ENCODE measurements at places on chromosomes 4 and X.

DNA sequence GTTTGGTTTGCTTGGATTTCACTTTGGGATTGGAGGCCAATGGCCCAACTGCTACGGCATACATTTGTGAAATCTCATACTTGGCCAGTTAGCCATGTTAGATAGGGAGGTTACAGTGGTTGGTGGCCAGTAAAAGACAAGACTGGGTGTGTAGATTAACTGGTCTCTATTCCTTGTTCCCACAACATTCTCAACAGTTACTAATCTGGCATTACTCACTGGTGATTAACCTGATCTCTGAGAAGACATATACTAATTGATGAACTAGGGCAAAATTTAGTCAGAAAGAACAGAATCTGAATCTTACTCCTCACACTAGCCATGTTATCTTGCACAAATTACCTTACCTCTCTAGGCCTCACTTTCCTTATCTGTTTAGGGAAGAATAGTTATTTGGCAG lies 33.4 kb downstream of the GATB start:
- no peaks in the 10 kb centered on the region for H3K27me3 ChIP-seq
- no peak for DNase-seq
- peaks cover 3% of the 10 kb centered on the region for H3K4me1 ChIP-seq
- H3K27ac ChIP-seq, result no peak overlapping the region
- H3K4me3 ChIP-seq, result no peak overlapping the region

- H3K36me3 ChIP-seq, result no peaks in the 10 kb centered on the region
- no peaks in the 10 kb centered on the region for H3K4me1 ChIP-seq
- DNase-seq, result no peak
- peaks cover 5% of the 10 kb centered on the region for H3K27me3 ChIP-seq
- no peak overlapping the region for H3K27ac ChIP-seq
Observed at GRCh38 chr4:78480286-78480685, 71.3 kb upstream of the ANXA3 start.

DNA sequence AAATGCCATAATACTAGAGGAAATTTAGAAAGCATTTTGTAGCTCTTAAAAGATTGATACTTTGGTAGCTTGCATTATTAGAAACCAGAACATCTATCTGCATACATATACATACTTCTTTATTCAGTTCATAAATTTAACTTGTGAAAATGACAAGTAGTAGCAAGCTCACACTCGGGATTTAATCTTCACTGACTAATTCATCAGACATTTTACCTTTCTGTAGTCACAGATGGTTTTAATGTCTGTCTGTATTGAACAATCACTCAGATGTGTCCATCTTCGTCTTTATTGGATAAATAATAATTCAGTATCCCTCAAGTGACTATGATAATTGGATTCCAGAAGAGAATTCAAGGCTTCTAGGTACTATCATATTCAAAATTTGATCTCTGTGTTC lies 232.3 kb downstream of the TENM3 start:
- H3K36me3 ChIP-seq, result no peaks in the 10 kb centered on the region
- peaks cover 2% of the 10 kb centered on the region for H3K27me3 ChIP-seq
- no peak overlapping the region for H3K27ac ChIP-seq
- no peak for DNase-seq

DNA sequence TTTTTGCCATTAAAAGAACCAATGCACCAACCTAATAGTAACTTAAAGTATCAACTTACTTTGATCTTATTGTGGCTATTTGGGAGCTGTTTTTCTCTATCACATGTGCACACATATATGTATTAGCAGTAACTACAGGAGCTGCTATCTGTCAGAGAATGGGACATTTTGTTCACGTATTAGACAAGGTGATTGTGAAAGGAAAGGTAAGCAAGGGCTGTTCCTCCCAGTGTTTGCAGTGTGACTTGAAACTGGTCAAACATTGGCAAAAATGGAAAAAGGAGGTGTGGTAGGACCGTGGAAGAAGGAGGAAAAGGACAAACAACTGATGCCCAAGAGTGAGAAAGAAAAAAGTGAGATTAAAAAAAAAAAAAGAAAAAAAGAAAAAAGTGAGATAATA lies 43.1 kb upstream of the KLHL2 start:
- peaks cover 8% of the 10 kb centered on the region for H3K27me3 ChIP-seq
- no peak for DNase-seq
- H3K36me3 ChIP-seq, result no peaks in the 10 kb centered on the region
- H3K27ac ChIP-seq, result no peak overlapping the region
- H3K4me1 ChIP-seq, result no peaks in the 10 kb centered on the region

DNA sequence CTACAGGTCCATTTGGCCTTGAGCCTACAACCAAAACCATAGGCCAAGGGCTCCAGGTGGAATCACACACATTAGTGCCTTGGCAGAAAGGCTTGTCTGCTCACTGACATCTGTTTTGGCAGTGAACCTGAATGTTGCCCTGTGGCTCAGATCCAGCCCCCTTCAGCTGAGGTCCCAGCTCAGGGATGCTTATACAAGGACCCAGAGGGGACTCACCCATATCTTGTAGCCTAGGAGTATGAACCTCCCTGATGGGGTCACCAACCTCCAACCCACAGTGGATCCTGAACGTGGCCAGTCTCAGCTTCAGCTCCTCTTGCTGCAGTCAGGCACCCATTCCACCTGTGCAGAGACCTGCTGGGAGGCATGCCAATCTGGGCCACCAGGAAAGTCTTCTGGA lies 50.8 kb upstream of the HMX1 start:
- H3K36me3 ChIP-seq, result no peaks in the 10 kb centered on the region
- H3K4me1 ChIP-seq, result no peaks in the 10 kb centered on the region
- H3K27me3 ChIP-seq, result no peaks in the 10 kb centered on the region
- H3K4me3 ChIP-seq, result no peak overlapping the region
- DNase-seq, result peak; percentile 37

DNA sequence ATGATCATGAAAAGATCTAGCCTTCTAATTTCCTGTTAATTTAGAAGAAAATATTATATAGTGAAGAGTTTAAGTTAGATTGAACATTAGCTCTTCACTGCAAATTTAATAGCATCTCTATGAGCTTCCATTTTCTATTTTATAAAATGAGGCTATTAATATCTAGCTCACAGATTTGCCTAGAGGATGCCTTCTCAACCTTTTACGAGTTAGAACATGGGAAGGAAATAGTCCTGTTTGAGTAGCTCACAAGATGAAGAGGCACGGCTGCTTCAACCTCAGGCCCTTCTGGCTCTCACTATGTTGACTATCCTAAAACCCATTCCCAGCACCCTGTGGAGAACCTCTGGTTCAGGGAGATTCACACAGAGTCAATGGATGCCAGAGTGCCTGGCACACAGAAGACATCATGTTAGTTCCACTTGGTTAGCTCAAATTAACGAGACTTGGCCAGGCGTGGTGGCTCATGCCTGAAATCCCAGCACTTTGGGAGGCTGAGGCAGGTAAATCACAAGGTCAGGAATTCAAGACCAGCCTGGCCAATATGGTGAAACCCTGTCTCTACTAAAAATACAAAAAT lies 97.9 kb upstream of the GUCY1A1 start:
- peaks cover 3% of the 10 kb centered on the region for H3K4me1 ChIP-seq
- H3K36me3 ChIP-seq, result no peaks in the 10 kb centered on the region
- H3K27me3 ChIP-seq, result peaks cover 3% of the 10 kb centered on the region
- no peak overlapping the region for H3K27ac ChIP-seq
- no peak overlapping the region for H3K4me3 ChIP-seq
- no peak for DNase-seq

GRCh38 chr4:5292101-5292500 lies 240.8 kb downstream of the STK32B start:
- no peaks in the 10 kb centered on the region for H3K4me1 ChIP-seq
- H3K27ac ChIP-seq, result no peak overlapping the region
- no peaks in the 10 kb centered on the region for H3K27me3 ChIP-seq
- no peak for DNase-seq
- H3K4me3 ChIP-seq, result no peak overlapping the region

DNA sequence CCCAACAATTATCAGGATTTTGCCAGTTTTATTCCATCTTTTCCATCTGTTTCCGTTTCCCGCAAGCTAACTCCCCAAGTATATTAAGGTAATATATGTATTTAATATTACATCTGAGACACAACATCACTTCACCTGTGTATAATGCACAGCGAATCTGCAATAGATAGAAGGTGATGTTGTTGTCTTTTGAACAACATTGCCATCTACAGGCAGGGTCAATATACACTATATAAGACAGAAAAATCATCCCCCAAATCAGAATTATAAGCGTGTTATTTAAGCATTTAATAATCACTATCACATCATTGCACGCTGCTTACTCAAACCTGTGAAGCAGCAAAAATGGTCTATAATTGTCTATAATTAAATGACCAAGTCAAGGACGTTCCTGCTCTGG lies 1115.5 kb downstream of the NLGN4X start:
- no peak overlapping the region for H3K4me3 ChIP-seq
- no peak overlapping the region for H3K27ac ChIP-seq
- H3K4me1 ChIP-seq, result no peaks in the 10 kb centered on the region
- H3K27me3 ChIP-seq, result no peaks in the 10 kb centered on the region
- no peaks in the 10 kb centered on the region for H3K36me3 ChIP-seq

DNA sequence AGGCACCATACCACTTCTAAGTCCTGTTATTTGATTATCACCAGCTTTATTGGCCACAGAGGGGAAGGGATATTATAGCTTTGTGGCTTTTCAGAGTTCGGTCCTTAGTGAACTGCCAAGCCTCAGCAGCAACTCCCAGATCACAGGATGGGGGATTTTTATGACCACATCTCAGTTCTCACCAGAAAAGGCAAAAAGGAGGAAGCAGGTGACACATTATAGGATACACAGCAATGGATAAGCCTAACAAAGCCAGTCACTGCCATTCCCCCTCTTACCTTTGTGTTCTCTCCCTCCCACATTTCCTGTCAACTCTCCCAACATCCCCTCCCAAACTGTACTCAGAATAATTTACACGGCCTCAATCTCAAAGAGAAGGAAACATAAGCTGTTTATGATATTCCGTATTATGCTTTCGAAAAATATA lies 142.8 kb downstream of the MGST2 start:
- H3K27me3 ChIP-seq, result peaks cover 7% of the 10 kb centered on the region
- no peaks in the 10 kb centered on the region for H3K36me3 ChIP-seq
- DNase-seq, result no peak

- H3K27me3 ChIP-seq, result peaks cover 36% of the 10 kb centered on the region
- H3K4me1 ChIP-seq, result no peaks in the 10 kb centered on the region
- no peaks in the 10 kb centered on the region for H3K36me3 ChIP-seq
- no peak for DNase-seq
Observed at GRCh38 chr4:27081675-27082586, 221.3 kb downstream of the STIM2 start.

DNA sequence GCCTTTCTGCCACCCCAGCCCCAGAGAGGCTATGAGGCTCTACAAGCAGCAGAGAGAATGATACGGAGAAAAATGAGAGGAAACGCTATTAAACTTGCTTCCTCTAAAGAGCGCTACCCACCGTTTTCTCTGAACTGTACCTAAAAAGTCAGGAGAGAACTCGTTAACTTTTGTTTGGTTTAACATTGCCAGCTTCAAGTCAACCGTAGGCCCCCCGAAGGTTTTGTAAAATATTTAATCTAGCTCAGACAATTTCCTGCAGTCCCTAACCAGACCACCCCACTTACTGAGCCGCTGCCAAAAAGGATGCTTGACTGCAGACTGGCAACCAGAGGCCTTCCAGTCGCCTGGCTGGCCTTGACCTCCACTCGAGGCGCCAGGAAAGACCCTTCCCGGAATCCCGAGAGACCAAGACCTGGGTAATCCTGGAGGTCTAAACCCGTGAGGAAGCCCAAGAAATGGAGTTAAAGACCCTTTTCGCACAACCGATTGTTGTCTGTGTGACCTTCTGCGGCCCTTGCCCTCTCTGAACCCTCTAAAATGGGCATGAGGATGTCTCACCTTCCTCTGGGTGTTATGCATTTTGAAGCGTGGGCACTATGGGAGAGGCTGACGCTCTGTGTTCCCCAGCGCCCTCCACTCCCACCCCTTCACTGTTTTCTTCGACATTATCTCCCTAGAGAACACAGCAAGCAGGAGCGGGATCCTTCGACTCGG lies 86.3 kb downstream of the BCOR start:
- H3K27me3 ChIP-seq, result peaks cover 22% of the 10 kb centered on the region
- DNase-seq, result no peak
- peaks cover 21% of the 10 kb centered on the region for H3K4me1 ChIP-seq
- peak overlapping the region; percentile 64 for H3K27ac ChIP-seq
- no peaks in the 10 kb centered on the region for H3K36me3 ChIP-seq

DNA sequence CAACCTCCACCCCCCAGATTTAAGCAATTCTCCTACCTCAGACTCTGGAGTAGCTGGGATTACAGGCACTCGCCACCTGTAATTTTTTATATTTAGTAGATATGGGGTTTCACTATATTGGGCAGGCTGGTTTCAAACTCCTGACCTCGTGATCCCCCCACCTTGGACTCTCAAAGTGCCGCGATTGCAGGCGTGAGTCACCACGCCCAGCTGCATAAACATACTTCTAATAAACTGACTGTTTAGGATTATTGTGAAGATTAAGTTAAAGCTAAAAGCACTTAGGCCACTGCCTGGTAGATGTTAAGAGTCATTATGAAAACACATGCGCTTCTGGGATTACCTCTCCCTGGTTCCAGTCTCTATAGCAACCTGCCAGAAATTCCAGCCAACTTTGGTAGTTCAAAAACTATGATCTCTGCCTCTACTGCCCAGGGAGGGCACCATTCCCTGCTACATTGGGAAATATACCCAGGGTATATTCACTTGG lies 30.2 kb upstream of the GRIA3 start:
- DNase-seq, result no peak
- H3K36me3 ChIP-seq, result no peaks in the 10 kb centered on the region
- H3K27me3 ChIP-seq, result no peaks in the 10 kb centered on the region
- no peak overlapping the region for H3K4me3 ChIP-seq
- no peak overlapping the region for H3K27ac ChIP-seq

DNA sequence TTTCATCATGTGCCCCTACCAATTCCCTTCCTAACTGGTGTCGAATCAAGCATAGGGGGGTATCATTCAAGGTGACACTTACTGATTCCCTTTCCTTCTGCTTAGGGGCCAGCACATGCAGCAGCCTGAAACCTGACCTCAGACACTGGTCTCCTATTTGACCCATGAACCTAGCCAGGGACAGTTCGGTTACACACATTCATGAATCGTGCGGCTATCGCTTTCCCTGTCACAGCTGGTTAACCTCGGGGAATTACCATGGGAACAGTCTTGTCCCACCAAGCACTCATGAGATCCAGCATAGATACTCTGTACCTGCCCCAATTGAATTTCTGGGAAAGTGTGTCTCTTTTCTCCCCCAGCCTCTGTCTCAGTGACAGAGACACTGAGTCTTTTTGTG lies 140.4 kb downstream of the ZNF674 start:
- no peak overlapping the region for H3K27ac ChIP-seq
- H3K27me3 ChIP-seq, result peaks cover 4% of the 10 kb centered on the region
- H3K4me3 ChIP-seq, result no peak overlapping the region
- H3K4me1 ChIP-seq, result peaks cover 2% of the 10 kb centered on the region

- no peak overlapping the region for H3K27ac ChIP-seq
- no peak overlapping the region for H3K4me3 ChIP-seq
- no peaks in the 10 kb centered on the region for H3K36me3 ChIP-seq
- no peaks in the 10 kb centered on the region for H3K27me3 ChIP-seq
- H3K4me1 ChIP-seq, result no peaks in the 10 kb centered on the region
Observed at GRCh38 chr4:90852237-90852636, 725.0 kb downstream of the CCSER1 start.

Measured in activated CD4-positive, alpha-beta T cell treated with anti-CD3 and anti-CD28 coated beads, Interleukin-2, amount 10 ng/mL, durations not matched to agents 24 days and 14 days (primary cell).